ENCODE measurements at places on chromosomes 2 and 18.
A peak's percentile ranks its signal among the peaks of the same experiment; 100 is the strongest.

DNA sequence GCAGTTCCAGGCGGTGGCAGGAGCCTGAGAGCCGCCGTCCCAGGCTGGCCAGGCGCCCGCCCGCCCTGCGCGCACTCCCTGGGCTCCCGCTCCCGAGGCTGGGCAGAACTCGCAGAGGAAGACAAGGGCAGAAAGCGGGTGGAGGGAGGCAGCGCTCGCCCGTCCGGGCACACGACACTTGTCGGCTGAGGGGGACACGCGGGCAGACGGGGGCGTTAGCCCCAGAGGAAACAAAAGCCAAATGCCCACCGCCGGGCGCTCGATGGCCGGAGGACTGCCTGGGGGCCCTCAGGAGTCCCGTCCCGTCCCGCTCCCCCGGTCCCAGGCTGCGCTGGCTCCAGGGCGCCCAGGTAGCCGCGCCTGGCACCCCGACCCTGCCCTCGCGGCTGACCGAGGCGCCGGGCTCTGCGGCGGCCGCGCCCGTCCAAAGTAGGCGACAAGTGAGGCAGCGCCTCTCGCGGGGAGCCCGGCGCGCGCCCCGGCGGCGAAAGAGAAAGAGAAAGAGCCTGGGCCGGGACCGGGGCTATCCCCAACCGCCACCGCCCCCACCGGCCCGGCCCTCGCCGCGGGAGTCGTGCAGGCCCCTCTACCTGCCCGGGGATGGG, 491 bp downstream of the L3MBTL4 start:
- peak; percentile 74 for DNase-seq

DNA sequence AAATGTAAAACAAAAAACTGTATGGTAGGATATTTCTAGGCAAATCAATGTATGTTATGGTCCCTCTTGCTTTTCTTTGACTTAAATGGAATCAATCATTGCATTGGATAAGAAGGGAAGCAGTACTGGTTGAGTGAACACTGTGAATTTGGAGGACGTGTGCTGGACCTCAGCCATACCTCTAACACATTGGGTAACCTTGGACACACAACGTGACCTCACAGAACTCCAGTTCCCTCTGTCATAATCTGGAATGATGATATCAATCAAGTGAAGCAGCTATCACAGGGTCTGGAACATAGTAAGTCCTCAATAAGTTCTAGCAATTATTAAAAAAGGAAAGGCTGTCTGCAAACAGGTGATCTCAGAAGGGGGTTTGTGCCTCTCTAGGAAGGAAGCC, 474.9 kb upstream of the TCF4 start:
- no peak for DNase-seq

- no peak for DNase-seq
Measured at GRCh38 chr2:20213651-20214565, 11.0 kb downstream of the SDC1 start.

- DNase-seq: no peak
Measured at GRCh38 chr2:156680266-156680665, 244.1 kb downstream of the GPD2 start.

GRCh38 chr2:158616480-158617000, 159.8 kb downstream of the PKP4 start:
- DNase-seq: no peak

All from left forelimb (tissue), 1 donor.